ENCODE measurements at places on chromosomes 5 and 9.

DNA sequence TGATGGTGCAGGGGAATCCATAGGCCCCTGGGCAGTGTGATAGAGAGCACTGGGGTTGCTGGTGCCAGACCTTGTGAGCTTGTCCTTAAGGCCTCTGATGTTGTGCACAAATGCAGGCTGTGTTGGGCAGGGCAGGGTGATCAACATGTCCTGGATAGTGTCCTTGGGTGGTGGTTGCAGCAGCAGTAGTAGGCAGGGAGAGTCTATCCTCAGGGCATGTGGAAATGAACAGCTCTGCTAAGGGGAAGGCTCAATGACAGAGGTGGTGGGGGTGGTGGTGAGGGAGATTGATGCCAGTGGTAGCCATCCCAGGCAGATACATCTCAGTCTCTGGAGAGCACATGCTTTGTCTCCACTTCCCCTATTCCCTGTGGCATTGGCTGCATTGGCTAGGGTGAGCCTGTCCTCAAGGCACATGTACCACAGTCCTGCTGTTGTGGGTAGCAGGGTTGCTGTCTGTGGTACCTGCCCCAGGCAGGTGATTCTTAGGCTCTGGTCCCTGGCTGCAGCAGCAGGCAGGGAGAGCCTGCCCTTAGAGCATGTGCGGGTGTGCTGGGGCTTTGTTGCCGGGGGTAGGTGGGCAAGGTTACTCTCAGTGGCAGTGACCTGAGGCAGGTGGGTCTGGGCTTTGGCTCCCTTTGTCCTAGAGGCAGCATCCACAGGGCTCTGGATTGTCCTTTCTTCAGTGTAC is 111.1 kb downstream of the WDR70 start:
- no peak for DNase-seq

GRCh38 chr5:136058039-136058971 is 29.5 kb downstream of the TGFBI start:
- no peak for DNase-seq

DNA sequence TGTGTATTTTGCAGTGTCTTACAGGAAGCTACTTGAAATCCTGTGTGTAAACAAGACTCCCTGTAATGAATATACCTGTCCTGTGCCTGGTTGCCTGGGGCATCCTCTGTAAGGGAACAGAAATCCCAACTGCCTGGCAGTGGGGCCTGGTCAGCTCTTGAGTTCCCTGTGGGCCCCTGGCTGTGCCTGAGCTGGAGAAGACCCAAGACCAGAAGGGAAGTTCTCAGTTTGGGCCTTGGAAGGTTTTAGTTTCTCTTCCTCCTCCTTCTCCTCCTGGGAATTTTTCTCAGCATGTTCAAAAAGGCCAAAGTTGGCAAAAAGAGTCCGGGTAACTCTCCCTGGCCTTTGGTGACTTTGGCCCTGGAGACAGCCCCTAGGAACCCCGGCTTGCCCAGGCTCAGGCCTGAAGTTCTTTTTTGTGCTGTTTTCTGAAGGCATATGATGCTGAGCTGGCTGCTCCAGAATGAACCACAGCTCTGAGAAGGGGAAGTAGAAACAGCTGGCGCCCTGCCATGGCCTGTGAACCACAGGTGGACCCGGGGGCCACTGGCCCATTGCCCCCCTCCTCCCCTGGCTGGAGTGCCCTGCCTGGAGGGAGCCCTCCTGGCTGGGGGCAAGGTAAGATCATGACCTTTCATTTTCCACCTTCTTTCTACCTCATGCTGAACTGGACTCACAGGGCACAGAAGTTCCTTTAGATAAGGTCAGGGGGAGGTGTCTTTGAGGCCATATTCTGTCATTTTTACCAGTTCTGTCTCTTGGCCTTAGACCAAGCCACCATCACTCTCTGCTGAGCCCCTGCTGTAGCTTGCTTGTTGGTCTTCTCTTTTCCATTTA is 5.8 kb downstream of the TMEM268 start:
- no peak for DNase-seq

- DNase-seq = no peak
Observed at GRCh38 chr9:111854799-111855198, 41.8 kb upstream of the UGCG start.

DNA sequence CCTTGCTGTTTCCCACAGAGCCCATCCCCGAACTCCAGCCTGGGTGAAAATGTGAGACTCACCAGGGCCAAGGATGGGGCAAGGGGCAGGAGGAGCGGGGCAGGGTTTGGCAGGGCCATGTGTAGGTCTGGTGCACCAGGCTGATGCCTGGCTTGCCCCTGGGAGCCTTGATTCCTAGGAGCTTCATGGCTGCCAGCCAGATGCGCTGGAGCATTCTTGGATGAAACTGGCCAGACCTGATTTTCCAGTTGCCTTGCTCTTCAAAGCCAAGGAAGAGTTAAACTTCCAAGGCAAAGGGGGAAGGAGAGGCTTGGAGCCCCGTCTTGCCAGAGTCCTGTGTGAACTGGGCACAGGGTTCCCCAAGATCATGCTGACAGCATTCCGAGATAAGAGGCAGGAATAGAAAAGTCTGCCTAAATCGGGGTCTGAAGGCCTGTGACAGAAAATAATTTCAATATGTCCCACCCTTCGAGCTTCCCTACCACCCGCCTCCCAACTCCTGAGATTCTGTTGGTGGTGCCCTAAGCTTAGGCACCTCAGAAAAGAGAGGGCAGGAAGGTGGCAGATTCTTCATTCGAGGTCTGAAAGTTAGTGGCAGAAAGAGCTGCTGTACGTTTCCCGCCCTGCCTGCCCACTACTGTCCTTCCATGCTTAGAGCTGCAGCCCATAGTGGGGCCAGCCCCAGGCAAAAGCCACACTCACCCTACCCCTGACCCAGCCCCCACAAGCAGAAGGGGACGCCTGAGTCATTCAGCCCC is 20.4 kb downstream of the FAT2 start:
- DNase-seq = no peak

DNA sequence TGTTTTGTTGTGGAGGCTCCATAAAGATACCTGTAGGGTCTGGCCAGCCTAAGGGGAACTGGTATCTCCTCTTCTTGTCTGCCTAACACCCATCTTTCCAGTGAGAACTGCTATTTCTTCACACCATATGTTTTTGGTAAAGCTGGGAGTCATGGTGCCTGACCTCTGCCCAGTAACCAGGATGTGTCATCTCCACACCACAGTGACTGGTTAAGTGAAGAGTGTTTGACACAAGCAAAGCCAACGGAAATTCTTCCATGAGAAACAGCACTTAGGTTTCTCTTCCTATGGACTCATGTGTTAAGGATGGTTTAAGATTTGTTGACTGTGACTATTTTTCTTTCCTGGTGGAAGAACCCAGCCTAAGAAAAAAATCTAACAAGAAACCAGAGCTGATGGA is 111.5 kb downstream of the HTR4 start:
- DNase-seq = no peak

DNA sequence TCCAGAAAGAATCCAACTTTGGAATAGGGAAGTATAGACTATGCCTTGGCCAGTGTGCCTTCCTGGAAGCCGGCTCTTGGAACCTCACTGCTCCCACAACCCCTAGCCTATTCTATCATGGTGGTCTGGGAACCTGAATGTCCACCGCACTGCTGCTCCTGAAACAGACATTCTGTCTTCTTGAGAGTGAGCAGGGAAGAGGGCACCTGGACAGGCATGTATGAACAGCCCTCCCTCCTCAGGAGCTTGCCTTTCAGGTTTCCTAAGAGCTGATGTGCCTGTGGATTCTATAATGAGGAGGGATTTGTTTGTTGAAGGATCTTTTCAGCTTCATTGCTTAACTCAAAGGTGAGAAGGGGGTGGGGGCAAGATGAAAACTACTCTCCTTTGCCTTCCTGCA is 55.1 kb upstream of the XPA start:
- no peak for DNase-seq

DNA sequence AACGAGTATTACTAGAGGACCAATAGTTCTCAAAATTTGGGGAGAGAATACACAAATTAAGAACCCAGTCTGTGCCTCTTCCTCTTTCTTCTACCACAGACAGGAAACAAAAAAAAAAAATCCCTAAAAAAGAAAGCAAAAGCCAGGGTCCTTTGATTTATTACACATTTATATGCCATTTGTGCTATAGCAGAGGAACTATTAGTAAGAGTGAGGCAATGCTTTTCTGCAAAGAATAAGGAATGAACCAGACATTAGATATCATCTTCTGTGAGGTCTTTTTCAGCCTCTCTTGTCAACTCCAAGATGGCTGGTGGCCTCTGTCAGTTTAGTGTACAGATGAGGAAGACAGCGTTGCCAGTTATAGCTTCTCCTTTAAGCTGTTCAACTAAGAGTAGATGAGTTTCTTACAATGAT is 127.6 kb downstream of the RFX3 start:
- DNase-seq = no peak
